Left lung (tissue), 14 donors: ENCODE measurements at places on chromosomes 16 and 17.

DNA sequence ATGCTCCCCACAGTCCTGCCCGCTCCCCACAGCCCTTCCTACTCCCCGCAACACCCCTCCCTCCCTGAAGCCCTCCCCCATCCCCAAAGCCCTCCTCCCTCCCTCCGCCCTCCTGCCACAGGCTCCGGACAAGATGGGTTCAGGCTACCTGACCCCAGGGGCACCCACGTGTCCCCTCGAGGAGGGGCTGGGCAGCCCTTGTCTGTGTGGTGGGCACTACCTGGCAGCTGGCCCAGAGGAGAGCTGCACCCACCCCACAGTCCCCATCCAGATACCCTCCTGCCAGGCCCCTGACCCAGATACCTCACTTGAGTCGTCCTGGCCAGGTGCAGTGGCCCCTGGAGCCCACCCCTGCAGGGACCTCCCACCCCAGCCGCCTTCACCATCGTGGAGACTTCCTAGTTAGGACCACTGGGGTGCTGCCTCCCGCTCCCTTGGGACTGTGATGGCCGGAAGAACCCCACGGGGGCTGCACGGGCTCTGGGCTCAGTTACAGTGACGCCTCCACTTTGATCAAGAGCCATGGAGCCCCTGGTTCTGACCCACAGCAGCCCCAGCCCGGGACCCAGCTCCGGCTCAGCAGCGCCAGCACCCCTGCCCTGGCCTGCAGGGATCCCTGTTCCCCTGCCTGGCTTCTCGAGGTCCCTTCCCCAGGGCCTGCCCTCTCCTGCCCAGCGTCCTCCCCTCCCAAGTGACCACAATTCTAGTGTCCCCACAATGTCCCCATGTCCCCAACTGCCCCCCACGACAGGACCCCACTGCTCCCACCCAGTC, 806 bp downstream of the PERCC1 start:
- DNase-seq = no peak

DNA sequence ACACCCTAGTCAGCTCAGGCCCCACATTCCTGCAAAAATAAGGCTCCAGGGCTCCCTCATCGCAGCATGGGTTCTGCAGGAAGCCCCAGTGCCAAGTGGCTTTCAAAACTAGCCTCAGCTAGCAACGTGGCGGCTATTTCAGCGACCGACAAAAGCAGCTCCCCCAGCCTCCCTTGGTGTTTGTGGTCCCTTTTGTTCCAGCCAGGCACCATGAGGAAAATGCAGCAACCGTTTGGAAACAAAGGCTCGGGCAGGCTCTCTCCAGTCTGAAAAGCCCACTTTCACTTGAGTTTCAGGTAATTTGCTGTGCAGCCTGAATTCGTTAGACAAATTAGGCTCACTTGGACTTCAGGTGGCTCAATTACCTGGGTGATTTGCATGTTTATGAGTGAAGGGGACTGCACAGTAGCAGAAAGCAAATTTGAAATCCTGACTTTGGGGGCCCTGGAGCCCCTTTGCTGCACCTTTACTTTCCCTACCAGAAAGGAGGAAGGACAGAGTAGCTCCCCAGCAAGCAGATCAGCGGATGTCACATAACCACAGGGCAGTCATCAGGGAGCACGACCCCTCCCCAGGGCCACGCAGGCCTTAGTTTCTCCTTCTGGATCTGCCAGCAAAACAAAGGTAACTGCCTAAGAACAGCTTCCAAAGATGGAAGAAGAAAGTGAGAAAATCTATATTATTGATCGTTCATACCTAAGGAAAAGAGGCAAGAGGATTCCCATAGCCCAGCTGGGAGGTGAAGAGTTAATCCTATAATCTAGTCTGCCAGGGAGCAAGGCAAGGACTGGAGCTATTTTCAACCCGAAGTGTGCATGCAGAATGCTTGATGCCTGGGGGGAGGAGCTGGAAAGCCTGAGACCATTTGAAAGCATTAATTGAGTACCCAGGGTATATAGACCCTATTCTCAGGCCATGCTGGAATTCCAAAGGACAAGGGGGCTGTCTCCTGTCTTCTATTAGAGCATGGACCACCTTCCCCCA, 143.1 kb upstream of the SDK2 start:
- no peak for DNase-seq

- no peak for DNase-seq
Measured at GRCh38 chr17:28511858-28512461, 5.8 kb downstream of the FOXN1 start.

DNA sequence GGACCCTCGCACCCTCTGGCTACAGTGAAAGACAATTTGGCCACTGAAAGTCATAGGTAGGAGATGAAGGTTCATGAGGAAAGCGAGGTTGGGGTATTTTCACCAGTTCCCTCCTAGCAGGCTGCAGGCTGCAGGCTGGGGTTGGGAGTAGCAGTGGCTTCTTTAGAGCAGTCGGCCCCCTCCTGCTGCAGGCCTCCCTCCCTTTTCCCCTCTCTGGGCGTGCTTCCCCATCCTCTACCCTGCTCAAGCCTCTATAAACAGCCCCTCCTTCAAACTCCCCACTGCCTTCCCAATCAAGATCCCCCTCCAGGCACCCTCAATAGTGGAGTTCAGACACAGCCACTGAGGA, 41.8 kb downstream of the GAS7 start:
- no peak for DNase-seq

GRCh38 chr17:39238311-39238972, 12.7 kb upstream of the STAC2 start:
- DNase-seq = no peak

DNA sequence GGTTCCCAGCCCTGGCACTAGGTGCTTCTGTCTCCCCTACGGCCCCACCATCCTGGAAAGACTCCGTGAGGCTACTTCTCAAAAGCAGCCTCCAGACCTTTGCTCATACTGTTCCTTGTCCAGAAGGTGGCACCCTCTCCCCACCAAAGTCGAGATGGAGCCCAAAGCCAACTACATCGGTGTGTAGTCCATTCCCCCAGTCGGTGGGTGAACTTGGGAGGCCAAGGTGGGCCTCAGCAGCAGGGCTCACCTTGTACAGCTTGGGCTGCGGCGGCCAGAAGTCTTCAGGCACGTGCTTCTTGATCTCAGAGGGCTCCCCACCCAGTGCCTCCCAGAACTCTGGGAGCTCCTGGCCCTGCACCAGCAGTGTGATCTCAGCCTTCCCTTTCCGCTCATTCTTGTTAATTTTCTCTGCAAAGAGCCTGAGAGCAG, 10.2 kb downstream of the FLII start:
- no peak for DNase-seq

GRCh38 chr16:1030473-1030901, 42.1 kb upstream of the SSTR5 start:
- DNase-seq = peak; percentile 13

- DNase-seq = no peak
Measured at GRCh38 chr17:66032082-66032712, 159.7 kb downstream of the CEP112 start.

DNA sequence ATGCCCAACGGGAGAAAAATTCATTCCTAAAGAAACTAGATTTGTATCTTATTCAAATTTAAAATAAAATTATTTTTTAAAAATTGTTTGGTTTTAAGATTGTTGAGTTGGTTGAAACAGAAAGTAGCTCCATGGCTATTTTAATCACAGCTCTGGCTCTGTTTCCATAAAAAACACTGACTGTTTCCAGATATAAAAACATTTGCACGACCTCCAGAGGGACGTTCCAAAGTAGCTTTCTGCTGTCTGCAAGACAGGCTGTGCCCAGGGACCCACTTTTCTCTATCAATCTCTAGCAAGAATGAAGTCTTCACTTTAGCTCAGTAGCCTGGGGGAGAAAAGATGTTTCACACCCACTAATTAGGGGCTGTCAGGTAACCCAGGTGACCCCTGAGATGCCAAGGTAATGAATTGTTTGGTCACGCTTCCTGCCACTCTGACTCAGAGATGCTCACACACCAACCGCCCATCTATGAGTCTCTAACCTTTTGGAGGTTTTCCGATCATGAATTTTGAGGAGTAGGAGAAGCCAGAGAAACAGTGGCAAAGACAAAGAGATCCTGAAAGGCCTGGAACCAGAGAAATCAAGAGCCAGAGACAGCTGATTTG, 220.1 kb upstream of the SOX9 start:
- no peak for DNase-seq

DNA sequence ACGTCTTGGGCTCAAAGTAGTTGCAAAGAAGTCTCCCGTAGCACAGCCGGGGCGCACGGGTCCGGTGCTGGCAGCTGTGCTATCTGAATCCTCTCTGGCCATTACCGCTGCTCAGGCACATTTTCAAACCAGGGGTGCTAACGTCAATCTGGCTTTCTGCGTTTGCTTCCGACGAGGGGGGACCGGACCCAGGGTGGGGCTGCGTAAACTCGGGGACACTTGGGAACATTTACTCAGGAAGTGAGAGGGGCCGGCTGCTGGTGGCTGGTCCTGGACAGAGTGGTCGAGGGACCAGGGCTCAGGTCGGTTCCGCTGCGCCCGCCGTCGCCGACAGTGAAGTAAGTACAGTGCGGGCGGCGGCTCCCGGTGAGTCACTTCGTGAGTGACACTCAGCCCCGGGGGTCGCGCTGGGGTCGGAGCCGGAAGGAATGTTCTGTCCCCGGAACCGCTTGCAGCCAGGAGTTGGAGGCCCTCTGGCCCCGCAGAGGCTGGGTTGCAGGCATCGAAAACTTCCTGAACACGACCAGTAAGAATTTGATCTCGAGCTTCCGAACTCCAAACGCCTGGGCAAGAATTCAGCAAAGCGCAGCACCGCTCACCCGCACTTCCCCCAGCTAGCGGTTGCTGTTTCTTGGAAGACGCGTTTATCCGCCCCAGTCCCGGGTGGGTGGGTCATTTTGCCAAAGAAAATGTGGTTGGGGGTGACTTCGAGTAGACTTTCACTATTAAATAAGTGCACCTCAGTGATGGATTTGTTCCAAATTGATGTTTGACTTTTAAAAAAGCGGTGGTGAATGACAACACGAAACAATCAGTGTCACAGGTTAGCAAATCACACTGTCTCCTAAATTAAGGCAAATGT, 1.4 kb upstream of the HS3ST3B1 start:
- no peak for DNase-seq

- no peak for DNase-seq
Measured at GRCh38 chr17:55649957-55650597, 72.6 kb downstream of the TMEM100 start.

- no peak for DNase-seq
Measured at GRCh38 chr16:12020009-12020408, 43.5 kb downstream of the SNX29 start.

- DNase-seq = no peak
Measured at GRCh38 chr17:17545984-17546383, 45.5 kb downstream of the PEMT start.

- peak; percentile 63 for DNase-seq
Measured at GRCh38 chr17:3003296-3004149, 59.9 kb downstream of the OR1D5 start.

DNA sequence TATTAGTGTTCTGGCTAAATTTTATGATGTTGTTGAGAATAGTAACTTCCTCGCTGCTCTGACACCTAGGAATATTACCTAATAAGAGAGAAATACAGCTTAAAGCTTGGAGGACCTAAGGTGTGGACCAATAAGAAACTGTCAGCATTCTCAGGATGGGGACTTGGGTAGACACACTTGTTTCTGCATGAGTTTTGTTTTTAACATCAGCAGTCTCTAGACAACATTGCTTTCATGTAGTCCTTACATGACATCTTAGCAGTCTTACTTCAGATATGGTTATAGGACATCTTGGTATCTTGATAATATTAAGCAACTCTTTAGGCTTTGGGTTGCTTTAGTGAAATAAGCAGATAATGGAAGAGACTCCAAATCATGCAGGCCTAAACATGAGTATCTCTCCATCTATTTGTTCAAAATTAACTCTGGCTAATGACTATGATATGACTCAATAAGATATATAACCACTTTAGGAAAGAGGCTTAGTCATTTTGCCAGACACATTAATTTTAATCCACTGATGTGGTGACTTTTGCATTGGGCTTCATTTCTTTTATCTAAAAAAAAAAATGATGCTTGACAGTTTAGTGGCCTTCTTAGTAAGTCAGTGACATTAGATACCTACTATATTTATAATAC, 84.5 kb downstream of the WNT3 start:
- no peak for DNase-seq

GRCh38 chr17:50556803-50557202, 3.7 kb upstream of the CACNA1G start:
- DNase-seq = no peak

DNA sequence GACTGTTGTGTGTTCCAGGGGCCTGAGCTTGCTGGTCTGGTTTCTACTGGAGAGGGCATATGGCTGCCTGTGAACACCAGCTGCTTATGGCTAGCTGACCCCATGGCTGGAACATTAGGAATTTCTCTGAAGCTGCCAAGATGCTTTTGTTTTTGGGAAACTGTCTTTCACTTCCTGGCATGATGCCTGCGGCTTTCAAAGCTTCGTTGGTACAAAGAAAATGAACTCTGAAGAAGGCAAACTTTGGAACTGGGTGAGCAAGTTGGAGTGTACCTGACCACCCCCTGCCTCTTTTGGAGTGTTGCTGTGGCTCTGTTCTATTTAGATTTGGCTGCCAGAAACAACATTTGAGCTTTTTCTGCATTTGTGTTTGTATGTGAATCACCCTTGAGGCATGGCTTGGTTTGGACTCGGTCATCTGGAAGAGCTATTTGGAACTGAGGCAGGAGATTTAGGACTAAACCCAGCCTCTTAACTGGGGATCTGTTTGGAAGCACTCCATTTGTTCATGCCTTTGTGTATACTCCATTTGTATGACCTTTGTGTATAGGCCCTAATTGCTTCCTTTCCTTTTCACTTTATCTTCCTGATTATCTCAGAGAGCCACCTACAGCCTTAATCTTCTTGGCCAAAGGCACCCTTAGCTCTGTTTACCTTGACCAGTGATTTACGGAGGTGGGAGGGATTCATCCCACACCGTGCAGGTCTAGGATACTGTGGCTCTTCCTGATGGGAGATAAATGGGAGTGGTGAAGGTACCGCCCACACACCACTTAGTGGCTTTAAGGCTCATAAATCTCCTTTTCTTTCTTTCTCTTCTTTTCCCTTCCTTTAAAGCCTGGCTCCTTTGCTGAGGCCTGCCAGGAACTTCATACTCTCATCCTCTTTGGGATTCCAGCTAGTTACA, 7.3 kb upstream of the CPHXL start:
- DNase-seq = peak; percentile 34

GRCh38 chr16:58127634-58128033, 1.5 kb downstream of the CFAP20 start:
- DNase-seq = no peak

DNA sequence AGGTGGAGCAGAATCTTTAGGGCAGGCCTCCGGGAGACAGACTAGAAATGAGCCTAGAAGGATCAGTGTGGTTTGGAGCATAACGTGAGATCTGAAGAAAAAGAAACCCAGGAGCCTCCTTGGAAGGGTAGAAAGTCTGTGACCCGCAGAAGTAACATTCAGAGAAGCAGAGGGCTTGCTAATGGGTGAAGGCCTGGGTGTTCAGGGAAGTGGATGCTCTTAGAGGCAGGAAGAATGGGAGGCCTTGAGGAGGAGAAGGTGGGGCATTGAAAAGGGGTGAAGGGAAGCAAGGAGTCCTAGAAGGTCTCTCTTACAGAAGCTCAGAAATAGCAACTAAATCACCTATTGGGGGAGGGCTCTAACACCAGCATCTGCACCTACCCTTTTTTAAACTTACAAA, 20.3 kb downstream of the GPT2 start:
- no peak for DNase-seq

- peak; percentile 95 for DNase-seq
Measured at GRCh38 chr17:75785016-75785890, 647 bp downstream of the UNK start.
